SIG-M5 (cell line): ENCODE measurements at places on chromosomes 2 and 18.

- DNase-seq = no peak
Measured at GRCh38 chr2:156797832-156798231, 361.7 kb downstream of the GPD2 start.

DNA sequence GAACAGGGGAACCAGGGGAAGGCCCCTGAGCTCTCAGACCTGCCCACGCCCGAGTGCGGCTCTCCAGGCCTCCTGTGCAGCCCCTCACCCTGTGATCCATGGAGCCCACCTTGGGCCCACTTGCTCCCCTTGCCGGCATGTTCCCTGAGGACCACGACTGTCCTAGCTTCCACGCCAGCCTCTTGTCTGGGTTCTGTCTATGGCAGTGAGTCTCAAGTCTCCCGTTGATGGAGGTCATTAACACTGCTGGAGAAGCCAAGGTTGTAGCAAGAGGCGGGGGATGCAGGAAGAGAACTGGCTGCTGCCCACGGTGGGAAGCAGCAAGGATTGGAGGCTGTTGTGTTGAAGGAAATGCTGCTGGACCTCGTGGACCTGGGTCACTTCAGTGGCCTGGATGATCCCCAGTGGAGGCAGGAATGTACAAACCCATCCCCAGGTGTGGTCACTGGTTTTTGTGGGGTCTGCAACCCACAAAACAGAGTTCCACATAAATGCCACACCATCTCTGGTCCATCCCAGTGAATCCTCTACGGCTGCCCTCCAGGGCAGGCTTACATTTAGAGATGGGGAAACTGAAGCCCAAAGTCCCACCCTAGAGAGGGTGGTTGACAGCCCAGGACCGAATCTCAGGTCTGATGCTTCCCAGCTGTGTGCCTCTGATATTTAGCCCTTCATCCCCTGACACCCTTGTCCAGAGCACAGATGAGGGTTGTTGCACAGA, 150.3 kb downstream of the NDUFA10 start:
- no peak for DNase-seq

GRCh38 chr18:12264864-12265263, 10.7 kb downstream of the CIDEA start:
- no peak for DNase-seq

- no peak for DNase-seq
Measured at GRCh38 chr2:181904022-181904632, 12.6 kb downstream of the ITPRID2 start.

GRCh38 chr2:157840568-157841156, 35.5 kb downstream of the ACVR1 start:
- DNase-seq = no peak

DNA sequence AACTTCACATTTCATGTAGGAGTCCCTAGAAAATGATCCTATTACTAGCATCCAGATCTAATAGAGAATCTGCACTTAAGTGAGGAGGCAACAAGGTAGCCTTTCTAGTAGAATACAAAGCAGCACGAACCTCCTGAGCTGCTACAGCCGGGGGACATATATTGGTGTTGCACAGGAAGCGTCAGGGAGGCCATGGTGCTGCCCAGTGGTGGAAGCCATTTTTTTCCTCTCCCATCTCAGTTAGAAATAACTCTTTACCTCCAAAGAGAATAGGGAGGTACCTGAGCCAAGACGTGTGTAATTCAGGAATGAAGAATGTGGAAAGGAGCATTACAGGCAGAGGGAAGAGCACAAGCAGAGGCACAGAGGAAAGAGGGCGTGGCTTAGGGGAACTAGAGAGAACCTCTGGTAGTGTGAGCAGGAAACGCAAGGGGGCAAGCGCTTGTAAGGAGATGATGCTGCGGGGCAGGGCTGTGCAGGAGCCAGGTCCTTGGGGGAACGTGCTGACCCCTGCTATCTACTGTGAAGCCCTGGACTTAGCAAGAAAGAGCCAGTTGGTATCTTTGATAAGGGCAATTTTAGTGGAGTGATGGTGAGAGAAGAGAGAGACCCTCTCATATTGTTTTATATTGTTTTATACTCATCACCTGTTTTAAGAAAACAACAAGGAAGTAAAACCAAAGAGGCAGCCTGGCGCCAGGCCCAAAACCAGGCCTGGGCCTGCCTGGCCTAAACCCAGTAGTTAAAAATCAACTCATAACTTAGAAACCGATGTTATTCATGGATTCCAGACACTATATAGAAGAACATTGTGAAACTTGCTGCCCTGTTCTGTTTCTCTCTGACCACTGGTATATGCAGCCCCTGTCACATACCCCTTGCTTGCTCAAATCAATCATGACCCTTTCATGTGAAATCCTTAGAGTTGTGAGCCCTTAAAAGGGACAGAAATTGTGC, 50.0 kb upstream of the TTC39C start:
- no peak for DNase-seq

DNA sequence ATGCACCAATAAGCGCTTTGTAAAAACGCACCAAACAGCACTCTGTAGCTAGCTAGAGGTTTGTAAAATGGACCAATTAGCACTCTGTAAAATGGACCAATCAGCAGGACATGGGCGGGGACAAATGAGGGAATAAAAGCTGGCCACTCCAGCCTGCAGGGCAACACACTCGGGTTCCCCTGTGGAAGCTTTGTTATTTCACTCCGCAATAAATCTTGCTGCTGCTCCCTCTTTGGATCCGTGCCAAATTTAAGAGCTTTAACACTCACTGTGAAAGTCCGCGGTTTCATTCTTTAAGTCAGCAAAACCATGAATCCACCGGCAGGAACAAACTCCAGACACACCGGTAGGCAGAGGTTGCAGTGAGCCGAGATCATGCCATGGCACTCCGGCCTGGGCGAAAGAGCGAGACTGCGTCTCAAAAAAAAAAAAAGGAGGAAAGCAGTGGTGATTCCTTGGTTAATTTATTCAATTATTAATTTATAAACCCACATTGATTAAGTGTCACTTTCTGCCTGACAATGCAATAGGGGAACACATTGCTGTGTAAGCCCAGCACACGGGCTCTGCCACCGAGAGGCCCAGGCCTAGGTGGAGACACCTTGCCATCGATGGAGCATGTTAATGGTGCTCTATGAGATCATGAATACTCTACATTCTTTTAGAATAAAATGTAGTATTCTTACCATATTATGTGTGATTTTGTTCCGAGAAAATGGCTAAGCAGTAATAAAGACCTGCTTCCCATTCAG, 687.6 kb upstream of the HS6ST1 start:
- no peak for DNase-seq

- no peak for DNase-seq
Measured at GRCh38 chr2:103176294-103176915, 414.6 kb downstream of the TMEM182 start.

DNA sequence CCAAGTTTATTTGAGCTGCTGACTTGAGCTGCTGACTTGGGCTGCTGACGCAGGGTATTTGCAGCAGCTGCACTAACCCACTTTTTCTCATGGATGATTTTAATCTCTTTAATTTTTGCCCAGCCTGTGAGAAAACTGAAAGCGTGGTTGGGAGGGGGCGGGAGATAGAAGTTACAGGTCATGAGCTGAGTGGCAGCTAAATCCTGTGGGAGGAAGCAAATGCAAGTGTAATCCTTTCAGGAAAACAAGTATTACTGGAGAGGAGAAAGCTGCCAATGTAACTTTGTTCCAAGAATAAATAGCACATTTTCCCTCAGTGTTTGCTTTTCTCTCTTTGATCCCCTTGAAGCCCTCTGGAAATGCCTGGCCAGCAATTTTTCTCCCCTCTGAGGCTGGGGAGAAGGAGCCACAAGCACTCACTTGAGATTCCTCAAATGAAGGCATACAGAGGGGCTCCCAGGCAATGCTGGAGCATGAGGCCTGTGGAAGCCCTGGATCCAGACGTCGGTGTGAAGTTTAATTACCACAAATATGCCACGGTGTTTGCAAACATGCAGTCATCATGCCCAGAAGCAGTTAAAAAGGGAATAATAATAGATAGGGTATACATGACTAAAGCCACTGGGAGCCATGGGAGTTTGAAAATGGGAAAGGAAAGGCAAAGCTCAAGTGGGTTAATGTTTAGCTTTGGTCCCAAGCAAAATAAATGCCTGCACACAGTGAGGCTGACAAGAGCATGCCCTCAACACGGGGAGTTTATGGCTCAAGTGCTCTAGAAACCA, 10.4 kb upstream of the EVA1A start:
- no peak for DNase-seq

DNA sequence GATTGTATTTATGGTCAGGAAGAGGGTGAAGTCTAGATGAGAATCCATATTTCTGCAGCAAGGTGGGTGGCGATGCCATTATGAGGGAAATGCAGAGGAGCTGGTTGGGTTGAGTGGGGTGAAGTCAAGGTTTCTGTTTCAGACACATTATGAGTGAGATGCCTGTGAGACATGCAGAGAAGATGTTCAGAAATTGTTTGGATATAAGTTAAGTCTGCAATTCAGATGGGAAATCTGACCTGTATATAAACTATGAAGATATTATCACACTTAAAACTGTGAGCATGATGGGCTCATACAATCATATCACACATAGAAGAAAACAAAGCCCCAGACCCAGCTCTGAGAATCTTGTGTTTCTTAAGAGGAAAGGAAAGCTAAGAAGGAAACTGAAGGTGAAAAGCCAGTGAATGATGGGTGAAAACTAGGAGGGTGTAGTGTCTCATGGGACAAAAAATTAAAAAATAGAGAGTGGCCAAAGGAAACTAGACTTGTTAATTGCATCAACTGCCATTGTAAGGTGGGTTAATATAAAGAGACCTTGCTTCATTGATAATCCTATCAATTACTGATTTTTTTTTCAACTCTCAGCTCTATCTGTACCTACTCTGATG, 14.2 kb downstream of the GALNT5 start:
- no peak for DNase-seq

DNA sequence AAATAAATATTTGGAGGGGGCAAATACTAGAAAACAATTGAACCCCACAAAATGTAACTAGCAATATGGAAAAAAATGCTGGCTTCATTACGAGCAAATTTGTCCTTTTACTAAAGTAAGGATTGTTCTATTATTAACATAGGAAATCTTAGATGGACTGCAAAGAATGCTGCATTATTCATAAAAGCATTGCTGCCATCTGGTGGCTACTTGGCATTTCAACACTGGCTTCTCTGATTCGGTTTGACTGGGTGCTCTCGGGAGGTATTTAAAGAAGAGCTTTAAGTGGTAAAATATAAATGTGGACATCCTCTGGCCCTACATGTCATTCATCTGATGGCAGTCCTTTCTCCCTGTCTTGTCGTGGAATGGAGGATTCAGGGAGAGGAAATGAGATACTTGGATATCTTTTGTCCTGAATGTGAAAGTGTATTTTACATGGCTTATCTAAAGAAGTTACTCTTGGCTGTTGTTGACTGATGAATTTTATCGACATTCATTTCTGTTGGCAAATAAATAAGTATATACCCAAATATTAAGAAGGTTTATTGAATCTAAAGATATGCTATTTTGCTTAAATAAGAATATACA, 130.2 kb downstream of the ARHGAP15 start:
- no peak for DNase-seq

DNA sequence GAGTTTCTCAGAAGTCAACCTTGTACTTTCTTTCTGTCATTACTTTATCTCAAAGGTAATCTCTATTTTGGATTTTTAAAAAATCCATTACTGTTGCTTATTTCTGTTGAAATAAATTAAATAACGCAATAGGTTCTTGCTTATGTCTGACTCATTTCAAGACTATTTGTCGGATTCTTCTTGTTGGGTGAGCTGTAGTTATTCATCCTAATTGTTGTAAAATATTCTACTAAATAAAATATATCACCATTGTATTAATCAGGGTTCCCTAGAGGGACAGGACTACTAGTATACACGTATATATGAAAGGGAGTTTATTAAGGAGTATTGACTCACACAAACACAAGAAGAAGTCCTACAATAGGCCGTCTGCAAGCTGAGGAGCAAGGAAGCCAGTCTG, 403.9 kb upstream of the CYRIA start:
- DNase-seq = no peak

- no peak for DNase-seq
Measured at GRCh38 chr2:231785822-231786176, 446 bp upstream of the COPS7B start.

DNA sequence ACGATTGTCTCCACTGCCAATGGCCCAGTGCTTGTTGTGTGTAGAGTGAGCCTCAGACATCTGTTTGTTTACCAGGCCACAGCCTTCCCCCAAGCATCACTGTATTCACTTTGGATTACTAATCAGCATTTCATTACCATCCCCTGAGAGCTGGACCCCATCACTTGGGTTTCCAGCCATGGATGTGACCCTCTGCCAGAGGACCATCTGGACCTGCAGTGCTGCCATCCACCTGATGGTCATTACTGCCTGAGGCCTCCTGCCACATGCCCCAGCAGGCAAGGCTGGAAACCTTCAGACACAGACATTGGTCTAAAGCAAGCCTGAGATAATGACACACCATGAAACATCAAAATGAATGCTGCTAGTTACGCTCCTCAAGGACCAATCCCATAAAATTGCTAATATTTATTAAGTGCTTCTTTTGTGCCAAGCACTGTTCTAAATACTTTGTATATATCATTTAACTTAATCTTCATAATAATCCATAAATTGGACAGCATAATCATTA, 2096.3 kb upstream of the CELF4 start:
- no peak for DNase-seq

DNA sequence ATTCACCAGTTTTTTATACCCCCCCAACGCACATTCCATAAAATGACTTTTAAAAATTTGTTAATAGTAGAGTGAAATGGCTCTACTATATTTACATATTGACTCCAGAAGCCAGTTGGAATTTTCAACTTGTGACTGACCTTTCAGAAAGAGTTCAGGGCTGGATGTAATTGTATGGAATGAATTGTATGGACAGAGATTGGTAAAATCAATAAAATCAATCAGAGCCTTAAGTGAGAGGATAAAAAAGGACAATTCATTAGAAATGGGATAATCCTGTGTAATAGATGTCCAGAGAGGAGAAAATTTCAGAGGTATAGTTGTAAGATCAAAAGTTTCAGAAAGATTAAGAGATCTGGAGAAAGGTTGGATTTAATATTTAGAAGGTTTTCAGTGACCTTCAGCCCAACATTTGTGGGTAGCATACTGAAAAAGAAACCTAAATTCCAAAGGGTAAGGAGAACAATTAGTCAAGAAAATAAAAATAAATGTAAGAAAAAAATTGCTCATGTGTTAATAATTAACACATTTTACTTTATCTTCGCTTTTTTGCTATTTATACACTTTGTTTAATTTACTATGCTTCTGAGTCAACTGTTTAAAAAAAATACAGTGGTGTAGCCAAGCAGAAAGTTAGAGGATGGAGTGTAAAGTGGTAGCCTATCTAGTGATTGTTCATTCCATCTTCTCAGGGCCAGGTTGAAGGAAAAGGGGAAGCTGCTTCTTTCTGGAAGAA, 385.4 kb upstream of the TMEFF2 start:
- DNase-seq = no peak

DNA sequence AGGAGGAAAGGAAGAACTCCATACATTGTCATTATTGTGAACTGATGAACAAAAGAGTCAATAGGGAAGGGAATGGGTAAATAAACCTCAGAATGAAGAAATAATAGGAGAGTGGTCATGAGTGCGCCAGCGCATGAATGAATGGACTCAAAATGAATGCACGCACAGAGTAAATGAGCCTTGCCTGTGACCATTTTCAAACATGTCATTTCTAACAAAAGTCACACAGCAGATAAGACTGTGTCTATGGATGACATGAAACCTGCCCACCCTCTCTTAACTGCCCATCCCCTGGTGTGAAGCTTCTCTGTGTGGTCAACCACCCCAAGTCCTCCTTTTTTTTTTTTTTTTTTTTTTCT, 121.1 kb upstream of the TEX51 start:
- DNase-seq = no peak
